ENCODE measurements at places on chromosomes 13 and 19.

DNA sequence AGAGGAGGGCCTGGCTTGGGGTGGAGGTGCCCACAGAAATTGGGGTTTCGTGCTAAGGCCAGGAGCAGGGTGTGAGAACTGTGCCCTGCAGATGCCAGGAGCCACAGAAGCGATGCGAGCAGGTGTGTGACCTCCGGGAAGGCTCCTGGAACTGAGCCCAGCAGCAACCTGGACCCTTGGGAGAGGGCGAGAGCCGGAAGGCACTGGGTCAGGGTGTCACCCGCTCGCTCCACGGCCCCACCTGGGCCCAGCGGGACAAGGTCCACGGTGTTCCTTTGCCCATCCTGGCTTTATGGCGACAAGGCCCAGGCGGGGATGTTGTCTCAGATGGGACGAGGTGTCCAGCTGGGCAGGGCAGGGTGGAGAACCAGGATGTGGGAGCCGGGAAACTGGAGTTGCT, 4.2 kb downstream of the MISP start:
- DNase-seq = no peak

DNA sequence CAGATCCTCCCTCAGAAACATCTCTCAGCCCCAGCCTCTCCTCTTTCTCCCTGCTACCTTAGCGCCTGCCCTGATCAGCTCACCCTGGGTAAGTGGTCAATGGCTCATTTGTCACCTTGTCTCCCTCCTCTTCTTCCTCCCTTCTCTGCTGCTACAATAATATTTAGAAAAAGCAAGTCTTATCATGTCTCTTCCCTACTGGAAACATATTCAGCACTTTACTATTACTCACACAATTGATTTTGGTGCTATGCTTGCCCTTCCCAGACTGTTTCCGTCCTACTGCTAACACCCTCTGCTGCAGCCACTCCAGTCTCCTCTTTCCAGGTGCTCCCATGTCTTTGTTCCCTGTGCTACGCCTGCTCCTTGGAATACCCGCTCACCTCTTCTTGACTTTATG, 35.8 kb downstream of the ESD start:
- DNase-seq = no peak

- DNase-seq = no peak
Measured at GRCh38 chr13:40479196-40479845, 187.1 kb downstream of the FOXO1 start.

GRCh38 chr19:47049307-47049700, 880 bp upstream of the TMEM160 start:
- no peak for DNase-seq

DNA sequence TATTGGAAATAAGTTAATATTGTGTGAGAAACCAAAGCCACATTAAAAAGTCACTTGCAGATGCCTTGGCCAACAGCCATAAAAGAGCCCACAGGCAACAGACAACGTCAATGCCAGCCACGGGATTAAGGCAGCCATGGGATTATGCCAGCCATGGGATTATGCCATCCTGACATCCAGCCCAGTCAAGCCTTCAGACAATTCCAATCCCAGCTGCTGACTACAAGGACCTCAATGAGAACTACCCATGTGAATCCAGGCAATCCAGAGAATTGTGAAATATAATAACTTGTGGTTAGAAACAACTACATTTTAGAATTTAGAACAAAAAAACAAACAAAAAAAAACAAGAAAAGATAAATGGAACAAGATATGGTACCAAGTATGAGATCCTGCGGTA, 356.6 kb downstream of the EFNB2 start:
- DNase-seq = no peak

- DNase-seq = peak; percentile 56
Measured at GRCh38 chr13:76991432-76991795, 467 bp upstream of the CLN5 start.

- peak; percentile 54 for DNase-seq
Measured at GRCh38 chr19:54462655-54463530, 685 bp downstream of the LENG9 start.

DNA sequence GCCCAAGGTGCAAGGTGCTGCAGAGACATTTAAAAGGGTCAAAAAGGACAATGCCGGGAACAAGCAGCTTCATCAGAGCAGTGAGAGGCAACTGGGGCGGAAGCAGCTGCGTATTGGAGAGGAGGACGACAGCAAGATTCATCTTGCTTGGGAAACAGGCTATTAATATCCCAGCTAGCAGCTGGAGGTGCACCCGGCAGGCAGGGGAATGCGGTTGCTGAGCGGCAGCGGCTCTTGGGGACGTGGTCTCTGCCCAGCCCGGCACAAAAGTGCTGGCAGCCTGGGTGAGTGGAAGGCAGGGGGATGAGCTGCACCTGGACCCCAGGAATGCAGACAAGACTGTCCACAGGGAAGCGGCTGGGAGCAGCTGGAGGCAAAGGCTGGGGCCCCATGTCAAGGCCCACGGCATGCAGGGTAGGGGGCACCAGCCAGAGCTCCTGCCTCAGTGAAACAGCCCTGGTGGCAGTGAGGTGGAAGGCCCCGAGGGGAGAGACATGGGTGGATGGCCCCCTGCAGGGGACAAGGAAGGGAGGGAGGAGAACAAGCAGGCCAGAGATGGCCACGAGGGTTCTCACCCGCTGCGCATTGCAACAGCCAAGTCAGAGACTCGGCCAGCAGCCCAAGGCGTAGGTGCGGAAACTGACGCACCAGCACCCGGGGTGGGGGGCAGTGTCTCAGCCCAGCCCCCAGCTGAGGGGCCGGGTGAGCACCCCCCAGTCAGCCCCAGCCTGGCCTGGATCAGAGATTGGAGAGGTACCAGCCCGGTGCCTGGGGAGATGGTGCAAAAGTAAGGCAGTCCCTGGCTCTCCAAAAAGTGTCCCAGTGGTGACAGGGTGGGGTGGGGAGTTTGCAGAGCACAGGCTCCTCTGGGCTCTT, 34.4 kb downstream of the PEPD start:
- DNase-seq = no peak

DNA sequence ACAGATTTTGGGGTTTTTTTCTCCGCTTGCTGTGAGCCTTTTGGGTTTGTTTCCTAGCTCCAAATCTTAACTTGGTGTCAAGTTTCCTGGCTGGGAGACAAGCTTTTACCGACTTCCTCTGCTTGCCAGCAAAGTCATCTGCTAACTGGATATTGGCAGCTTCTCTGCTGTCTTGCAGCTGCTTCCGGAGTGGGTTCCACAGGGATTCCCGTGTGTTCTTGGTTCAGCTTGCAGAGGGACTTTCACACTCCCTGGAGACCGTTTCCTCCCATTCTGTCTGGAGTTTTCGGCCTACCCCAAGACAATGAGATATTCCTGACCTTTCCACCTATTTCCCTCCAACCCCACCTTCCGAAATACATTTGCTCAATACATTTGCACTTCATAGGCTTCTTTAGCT, 2.2 kb upstream of the COLGALT1 start:
- DNase-seq = no peak

- no peak for DNase-seq
Measured at GRCh38 chr19:1474011-1474764, 4.8 kb downstream of the C19orf25 start.

GRCh38 chr19:13057147-13057572, 45.5 kb downstream of the LYL1 start:
- no peak for DNase-seq

- no peak for DNase-seq
Measured at GRCh38 chr13:29436721-29437280, 158.7 kb downstream of the SLC7A1 start.

- DNase-seq = no peak
Measured at GRCh38 chr19:8488365-8488764, 14.1 kb downstream of the PRAM1 start.

DNA sequence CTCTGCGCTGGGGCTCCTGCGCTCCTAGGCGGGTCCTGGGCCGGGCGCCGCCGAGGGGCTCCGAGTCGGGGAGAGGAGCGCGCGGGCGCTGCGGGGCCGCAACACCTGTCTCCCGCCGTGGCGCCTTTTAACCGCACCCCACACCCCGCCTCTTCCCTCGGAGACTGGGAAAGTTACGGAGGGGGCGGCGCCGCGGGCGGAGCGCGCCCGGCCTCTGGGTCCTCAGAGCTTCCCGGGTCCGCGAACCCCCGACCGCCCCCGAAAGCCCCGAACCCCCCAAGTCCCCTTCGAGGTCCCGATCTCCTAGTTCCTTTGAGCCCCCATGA, at the start of gene GJB2:
GJB2 (minus strand) TSS at position 103 of the 326 bp plus-strand sequence. CDS start 3,357 bp downstream, outside the sequence.
- DNase-seq = no peak

DNA sequence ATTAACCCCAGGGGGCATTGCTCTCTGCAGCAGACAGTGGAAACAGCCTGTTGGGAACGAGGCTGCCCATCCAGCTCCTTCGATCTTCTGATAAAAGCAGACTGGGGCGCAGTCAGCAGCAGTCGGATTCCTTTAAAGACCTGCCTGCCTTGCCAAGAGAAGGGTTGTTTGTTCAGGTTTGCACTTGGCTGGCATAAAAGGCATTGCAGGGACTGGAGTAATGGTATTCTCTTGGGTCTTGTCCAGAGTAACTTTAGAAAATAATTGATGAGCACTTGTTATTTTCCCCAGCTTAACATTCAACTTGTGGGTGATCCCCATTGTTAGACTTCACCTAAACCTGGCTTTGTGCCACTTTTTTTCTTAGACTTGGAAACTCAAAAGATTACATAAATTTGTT, 67.3 kb upstream of the SLC10A2 start:
- DNase-seq = no peak

Measured in activated naive CD4-positive, alpha-beta T cell (primary cell).